CD4-positive, alpha-beta T cell (primary cell): ENCODE measurements at places on chromosomes 4 and X. TPM values are rescaled to one million over a fixed set of nuclear protein-coding genes. Genes with fewer than 3 reads are reported as not detected.

CRLF2 gene
- 0.42 TPM for total RNA-seq

COL25A1 gene
- not detected for total RNA-seq

EDA gene
- total RNA-seq: 2.4 TPM

SGMS2 gene
- total RNA-seq: not detected
